ENCODE measurements at places on chromosomes 3 and 15. TPM values are rescaled to one million over a fixed set of nuclear protein-coding genes. Genes with fewer than 3 reads are reported as not detected.

The ALS2CL gene
- total RNA-seq = 22.9 TPM

- H3K27ac ChIP-seq = peak overlapping the region; percentile 44
- H3K36me3 ChIP-seq = no peaks in the 10 kb centered on the region
- H3K27me3 ChIP-seq = no peaks in the 10 kb centered on the region
- DNase-seq = peak; percentile 46
- H3K4me1 ChIP-seq = peaks cover 14% of the 10 kb centered on the region
These were observed 157.2 kb downstream of the LRRC28 start for GRCh38 chr15:99408236-99409096.

The ZNF620 gene
- 4.1 TPM for total RNA-seq

The LMAN1L gene
- total RNA-seq = not detected

GRCh38 chr3:143576568-143577270 is 271.5 kb downstream of the SLC9A9 start:
- H3K27ac ChIP-seq = no peak overlapping the region
- no peaks in the 10 kb centered on the region for H3K27me3 ChIP-seq
- H3K4me1 ChIP-seq = no peaks in the 10 kb centered on the region
- H3K36me3 ChIP-seq = no peaks in the 10 kb centered on the region
- no peak for DNase-seq

DNA sequence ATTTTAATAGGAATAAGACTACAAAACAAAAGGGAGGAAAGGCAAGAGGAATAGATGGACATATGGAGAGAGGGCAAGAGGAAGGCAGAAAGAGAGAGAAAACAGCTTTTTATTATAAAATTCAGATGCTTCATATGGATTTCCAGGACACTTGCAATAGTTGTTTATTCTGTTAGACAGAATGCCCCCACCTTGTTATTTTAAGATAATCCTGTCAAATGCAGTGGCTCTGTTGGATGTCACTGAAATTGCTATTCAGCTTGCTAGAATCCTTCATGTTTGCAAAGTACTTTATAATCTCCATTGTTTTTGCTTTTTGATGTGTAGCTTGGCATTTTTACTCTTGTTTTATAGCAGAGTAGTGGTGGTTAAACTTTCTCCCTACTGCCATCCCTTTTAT is 432.4 kb upstream of the AZI2 start:
- no peaks in the 10 kb centered on the region for H3K36me3 ChIP-seq
- no peak overlapping the region for H3K27ac ChIP-seq
- H3K4me1 ChIP-seq = no peaks in the 10 kb centered on the region

GRCh38 chr3:76065964-76066363 is 280.6 kb upstream of the ZNF717 start:
- H3K27me3 ChIP-seq = no peaks in the 10 kb centered on the region
- H3K27ac ChIP-seq = no peak overlapping the region
- no peak for DNase-seq
- no peak overlapping the region for H3K4me3 ChIP-seq
- no peaks in the 10 kb centered on the region for H3K36me3 ChIP-seq

DNA sequence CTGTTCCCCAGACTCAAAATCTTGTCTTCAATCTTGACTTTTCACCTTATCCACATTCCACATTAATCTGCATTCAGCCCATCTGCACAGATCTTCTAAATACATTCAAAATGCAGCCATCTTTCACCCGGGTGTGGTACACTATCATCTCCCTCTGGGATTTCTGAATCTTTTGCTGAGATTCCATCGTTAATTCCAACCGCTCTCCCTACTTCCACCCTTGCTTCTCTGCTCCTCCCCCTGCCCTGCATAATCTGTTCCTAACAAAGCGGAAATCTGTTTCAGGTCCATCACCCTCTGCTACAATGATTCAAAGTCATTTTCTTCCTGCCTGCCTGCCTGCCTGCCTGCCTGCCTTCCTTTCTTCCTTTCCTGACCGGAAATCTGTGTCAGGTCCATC is 7.9 kb upstream of the GOLGA8B start:
- no peaks in the 10 kb centered on the region for H3K4me1 ChIP-seq
- H3K27me3 ChIP-seq = no peaks in the 10 kb centered on the region
- no peak for DNase-seq

DNA sequence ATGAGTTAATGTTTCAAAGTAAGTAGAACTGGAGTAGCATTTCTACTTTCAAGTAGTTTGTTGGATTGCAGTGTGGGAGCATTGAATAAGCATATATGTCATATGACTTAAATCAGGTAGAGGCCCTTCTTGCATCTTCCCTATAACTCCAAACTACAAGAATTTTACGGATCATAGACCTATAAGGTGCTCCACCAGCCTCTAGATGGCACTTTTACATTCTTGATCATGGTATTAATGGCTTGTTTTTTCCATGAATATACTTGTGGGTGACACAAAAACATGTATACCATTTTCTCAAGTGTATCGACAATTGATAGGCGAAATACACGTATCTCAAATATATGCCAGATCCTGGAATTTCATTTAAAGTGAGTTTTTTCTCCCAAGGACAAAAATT is 311.1 kb downstream of the ZPLD1 start:
- H3K36me3 ChIP-seq = no peaks in the 10 kb centered on the region
- H3K27ac ChIP-seq = no peak overlapping the region
- no peaks in the 10 kb centered on the region for H3K4me1 ChIP-seq
- no peaks in the 10 kb centered on the region for H3K27me3 ChIP-seq
- H3K4me3 ChIP-seq = no peak overlapping the region

- no peaks in the 10 kb centered on the region for H3K27me3 ChIP-seq
- DNase-seq = no peak
- no peaks in the 10 kb centered on the region for H3K36me3 ChIP-seq
- no peak overlapping the region for H3K27ac ChIP-seq
- H3K4me3 ChIP-seq = no peak overlapping the region
These were observed 66.6 kb downstream of the NUP210 start for GRCh38 chr3:13353506-13353905.

The ARPIN gene
- 22.3 TPM for total RNA-seq

DNA sequence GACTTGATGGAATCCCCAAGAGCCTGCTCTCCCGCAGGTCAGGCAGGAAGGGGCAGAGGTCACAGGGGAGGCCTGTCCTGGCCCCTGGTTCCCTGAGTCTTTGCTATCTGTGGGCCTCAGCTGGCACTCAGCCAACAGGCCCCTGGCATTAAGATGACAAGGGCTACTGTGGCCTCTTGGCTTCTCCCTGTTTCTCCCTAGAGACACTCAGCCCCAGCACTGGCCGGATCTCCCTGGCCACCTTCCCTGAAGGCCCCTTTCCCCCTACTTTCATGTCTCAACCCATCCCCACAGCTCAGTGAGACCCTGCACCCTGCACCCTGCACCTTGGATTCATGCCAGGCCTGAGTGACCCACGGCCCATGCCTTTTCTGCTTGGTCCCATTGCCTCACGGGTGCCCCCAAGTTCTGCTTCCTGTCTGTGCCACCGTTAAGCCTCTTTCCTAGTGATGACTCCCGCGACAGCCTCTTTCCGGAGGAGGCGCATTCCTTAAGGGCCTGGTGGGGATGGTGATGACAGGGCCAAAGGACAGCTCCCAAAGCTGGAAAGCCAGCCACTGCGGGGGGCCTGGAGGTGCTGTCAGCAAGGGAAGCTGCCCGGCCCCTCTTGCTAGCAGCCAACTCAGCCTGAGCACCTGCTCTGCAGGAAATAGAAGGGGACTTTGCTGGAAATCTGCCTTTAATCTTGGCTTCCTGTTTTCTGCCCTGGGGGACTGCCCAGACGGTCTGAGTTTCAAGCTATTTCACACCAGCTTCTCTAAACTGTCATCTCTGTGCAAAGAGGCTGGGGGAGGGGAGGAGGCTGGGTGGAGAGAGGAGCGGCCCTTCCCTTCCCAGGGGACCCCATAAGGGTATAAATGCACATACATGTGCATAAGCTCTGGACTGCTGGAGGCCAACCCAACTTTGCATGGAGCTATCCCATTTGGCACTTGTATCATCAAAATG is 4.8 kb upstream of the CSK start:
- no peaks in the 10 kb centered on the region for H3K27me3 ChIP-seq
- no peaks in the 10 kb centered on the region for H3K4me1 ChIP-seq
- H3K27ac ChIP-seq = peak overlapping the region; percentile 58
- H3K36me3 ChIP-seq = no peaks in the 10 kb centered on the region

DNA sequence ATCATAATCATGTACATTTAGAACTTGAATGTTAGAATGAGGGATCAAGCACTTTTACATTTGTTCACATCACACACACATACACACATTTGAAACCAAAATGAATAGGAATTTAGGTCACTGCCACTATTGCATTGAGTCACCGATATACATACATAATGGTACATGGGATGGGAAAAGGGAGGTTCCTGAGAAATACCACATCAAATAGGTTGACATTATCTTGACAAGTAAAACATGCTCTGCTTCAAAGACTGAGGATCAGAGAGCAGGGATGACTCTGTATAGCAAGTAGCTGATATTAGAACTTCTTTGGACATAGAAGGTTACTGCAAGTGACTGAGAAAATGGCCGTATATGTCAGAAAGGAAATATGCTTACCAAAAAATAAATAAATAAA is 847.2 kb downstream of the PLOD2 start:
- no peaks in the 10 kb centered on the region for H3K36me3 ChIP-seq
- H3K4me3 ChIP-seq = no peak overlapping the region
- H3K27me3 ChIP-seq = no peaks in the 10 kb centered on the region
- H3K4me1 ChIP-seq = no peaks in the 10 kb centered on the region

- H3K36me3 ChIP-seq = no peaks in the 10 kb centered on the region
- H3K4me1 ChIP-seq = no peaks in the 10 kb centered on the region
- no peak overlapping the region for H3K4me3 ChIP-seq
- DNase-seq = no peak
- no peak overlapping the region for H3K27ac ChIP-seq
- no peaks in the 10 kb centered on the region for H3K27me3 ChIP-seq
These were observed 472.4 kb upstream of the UBE2E2 start for GRCh38 chr3:22730701-22731100.

The ACOX2 gene
- total RNA-seq = 12.1 TPM

- no peaks in the 10 kb centered on the region for H3K36me3 ChIP-seq
- H3K4me3 ChIP-seq = no peak overlapping the region
These were observed 60.4 kb upstream of the CHD2 start for GRCh38 chr15:92839696-92840095.

DNA sequence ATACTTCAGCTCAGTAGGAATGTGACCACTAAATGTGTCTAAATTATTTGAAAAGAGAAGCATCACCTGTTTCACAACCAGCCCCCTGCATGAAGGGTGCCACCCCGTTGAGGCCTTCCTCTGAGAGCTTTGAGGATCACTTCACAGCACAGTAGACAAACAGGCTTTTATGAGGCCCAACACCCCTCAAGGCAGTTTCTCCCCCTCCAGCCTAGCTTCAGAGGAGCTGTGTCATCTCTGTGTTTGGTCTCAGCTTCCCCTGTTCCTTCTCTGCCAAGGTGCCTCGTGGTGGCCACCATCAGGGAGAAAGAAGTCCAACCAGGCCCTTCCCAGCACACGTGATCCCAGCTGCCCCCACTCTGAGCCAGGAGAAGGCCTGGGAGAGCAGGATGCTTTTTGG is 21.6 kb upstream of the DUSP7 start:
- DNase-seq = no peak
- no peak overlapping the region for H3K4me3 ChIP-seq
- no peaks in the 10 kb centered on the region for H3K36me3 ChIP-seq
- H3K27me3 ChIP-seq = no peaks in the 10 kb centered on the region
- H3K4me1 ChIP-seq = no peaks in the 10 kb centered on the region

The OXSR1 gene
- 29.0 TPM for total RNA-seq

DNA sequence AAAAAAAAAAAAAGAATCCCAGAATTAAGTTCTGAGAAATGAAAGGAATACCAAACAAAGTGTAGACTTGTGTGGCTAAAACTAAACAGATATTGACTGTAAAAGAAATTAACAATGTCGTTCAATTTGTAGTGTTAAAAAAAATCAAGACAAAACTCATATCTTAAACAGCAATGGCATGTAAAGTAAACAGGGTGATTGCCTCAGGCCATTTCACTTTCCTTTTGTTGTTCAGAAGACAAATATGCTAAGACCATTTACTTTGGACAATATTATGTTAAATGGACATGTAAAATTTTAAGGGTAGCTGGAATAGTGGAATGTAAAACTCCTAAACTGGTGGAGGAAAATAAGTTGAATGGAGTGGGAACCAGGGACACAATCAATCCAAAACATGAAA is 139.1 kb downstream of the RTP4 start:
- DNase-seq = no peak
- H3K4me3 ChIP-seq = no peak overlapping the region
- H3K27ac ChIP-seq = no peak overlapping the region

The TXNRD3 gene
- total RNA-seq = 11.8 TPM

DNA sequence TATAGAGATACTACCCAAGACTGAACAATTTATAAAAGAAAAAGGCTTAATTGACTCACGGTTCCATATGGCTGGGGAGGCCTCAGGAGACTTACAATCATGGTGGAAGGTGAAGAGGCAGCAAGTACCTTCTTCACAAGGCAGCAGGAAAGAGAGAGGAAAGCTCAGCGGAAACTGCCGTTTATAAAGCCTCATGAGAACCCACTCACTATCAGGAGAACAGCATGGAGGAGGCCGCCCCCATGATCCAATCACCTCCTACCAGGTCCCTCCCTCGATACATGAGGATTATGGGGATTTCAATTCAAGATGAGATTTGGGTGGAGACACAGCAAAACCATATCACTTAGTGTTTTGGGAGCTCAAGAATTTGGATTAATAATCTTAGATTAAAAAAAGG is 240.2 kb downstream of the UACA start:
- H3K27ac ChIP-seq = no peak overlapping the region
- no peaks in the 10 kb centered on the region for H3K27me3 ChIP-seq
- no peaks in the 10 kb centered on the region for H3K36me3 ChIP-seq
- DNase-seq = no peak
- no peaks in the 10 kb centered on the region for H3K4me1 ChIP-seq

The SLC12A8 gene
- total RNA-seq = 0.48 TPM

All from breast epithelium (tissue), 4 donors.